GM23338 (cell line): ENCODE measurements at places on chromosomes 2 and 18. TPM values are rescaled to one million over a fixed set of nuclear protein-coding genes. Genes with fewer than 3 reads are reported as not detected.

GRCh38 chr2:42192652-42193566 is 23.8 kb downstream of the EML4 start:
- no peak for DNase-seq

EN1 gene
- 0.24 TPM in 1 of 2 replicates, not detected in the other for total RNA-seq

- no peak for DNase-seq
These were observed 22.2 kb downstream of the NFE2L2 start for GRCh38 chr2:177242121-177242987.

BOLL gene
- 0.04 TPM in 1 of 2 replicates, not detected in the other for total RNA-seq

DNA sequence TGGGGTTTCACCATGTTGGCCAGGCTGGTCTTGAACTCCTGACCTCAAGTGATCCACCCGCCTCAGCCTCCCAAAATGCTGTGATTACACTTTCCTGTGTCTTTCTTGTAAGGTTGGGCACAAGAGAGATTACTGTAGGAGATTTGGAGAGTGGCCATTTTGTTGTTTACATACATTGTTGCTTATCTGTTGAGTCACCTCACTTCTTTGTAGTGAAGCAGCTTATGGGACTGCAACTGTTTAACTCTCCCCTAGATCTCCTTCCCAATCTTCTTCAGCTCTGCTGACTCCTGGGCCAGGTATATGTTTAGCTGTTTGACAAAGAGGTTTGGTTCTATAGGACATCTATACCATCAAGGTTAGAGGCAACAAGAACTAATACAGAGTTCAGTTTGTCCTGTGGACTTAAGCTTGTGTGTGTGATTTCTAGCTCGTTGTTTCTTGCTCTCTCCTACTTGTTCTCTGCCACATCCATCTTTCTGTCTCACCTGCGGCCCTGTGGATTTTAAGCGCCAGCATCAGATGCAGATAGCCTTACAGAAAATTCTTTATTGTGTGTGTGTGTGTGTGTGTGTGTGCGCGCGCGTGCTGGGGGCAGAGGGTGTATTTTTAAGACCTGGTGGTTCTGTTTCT is 95.4 kb downstream of the HAUS1 start:
- DNase-seq: peak; percentile 37

- no peak for DNase-seq
These were observed 30.4 kb downstream of the ANKRD44 start for GRCh38 chr2:197280015-197280702.

- DNase-seq: peak; percentile 83
These were observed 15.1 kb downstream of the ACTG2 start for GRCh38 chr2:73907840-73908452.

DNA sequence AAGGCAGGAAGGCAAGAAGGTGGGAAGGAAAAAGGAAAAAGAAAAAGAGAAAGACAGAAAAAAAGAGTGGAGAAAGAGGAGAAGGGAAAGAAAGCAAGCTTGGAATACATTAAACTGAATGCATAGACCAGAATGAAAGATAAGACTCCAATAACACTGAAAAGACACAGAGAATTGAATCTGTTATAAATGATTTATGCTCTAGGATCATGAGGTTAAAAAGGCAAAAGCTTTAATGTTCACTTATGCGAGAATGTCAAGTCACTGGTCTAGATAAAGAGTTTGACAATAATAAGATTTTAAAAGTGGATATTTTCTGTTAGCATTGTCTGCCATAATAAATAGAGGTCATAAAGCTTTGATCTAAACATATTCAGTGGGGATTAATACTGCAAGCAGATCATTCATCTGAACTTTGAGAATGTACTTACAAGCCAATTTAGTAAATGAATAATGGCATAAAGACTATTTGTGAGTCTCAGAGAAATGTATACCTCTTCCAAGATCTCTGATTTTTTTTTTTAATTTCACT is 1069.2 kb upstream of the SLC39A10 start:
- DNase-seq: no peak

DNA sequence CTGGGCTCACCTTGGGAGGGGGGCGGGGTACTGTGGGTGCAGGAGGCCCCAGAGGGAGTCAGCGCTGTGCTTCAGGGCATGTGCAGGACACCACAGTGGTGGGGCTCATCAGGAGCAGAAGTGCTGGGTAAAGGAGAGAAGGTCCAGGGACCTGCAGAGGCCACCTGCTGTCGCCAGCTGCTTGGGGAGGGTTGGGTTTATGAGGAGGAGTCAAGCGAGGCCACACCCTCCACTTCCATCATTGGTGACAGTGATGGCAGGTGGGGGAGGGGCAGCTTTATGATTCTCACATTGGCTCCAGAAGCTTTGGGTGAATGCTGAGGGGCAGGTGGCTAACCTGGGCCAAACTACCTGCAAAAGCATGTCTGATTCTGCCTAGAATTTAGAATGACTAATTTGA is 392.6 kb downstream of the HRH4 start:
- DNase-seq: peak; percentile 27

DNA sequence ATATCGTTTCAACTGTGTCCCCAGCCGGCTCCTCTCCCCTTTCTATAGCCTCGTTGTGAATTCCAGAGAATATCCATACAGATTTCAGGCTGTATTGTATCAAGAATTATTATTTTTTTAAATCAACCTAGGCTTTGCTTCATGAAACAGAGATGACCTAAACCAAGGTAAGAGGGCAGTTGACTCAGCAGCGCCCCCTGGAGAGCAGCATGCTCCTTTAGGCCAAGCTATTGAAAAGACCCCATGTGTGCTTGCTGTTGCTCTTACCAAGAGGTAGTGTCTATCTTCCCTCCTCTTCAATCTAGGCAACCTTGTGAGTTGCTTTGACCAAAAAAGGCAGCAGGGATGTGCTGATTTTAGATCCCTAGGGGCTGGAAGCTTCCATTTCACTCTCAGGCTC is 426.7 kb upstream of the SMIM21 start:
- peak; percentile 71 for DNase-seq

DNA sequence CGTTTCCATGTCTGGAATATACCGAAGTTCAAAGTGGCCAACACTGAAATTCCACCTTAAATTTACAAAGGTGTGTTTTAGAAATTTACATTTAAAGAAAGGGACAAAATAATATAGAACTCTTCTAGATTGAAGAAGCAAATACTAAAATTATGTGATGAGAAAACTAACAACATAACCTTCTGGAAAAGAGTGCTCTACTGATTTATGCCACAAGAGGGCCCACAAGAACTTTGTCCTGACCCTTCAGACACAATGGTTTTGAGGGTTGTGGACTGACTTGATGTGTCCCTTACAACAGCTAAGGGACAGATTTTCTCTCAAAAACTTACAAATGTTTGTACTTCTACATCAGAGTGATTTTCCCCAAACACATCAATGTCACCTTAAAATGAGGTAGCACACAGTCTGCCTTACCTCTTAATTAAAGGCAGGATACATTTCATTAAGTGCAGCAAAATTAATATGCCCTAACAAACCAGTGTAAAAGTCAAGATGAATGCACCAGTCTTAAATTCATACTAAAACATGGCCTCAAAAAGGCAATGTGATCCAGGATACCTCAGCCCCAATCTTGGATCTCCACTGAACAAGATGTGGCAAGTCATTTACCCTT is 36.2 kb downstream of the EIF2AK3 start:
- DNase-seq: peak; percentile 84

DNA sequence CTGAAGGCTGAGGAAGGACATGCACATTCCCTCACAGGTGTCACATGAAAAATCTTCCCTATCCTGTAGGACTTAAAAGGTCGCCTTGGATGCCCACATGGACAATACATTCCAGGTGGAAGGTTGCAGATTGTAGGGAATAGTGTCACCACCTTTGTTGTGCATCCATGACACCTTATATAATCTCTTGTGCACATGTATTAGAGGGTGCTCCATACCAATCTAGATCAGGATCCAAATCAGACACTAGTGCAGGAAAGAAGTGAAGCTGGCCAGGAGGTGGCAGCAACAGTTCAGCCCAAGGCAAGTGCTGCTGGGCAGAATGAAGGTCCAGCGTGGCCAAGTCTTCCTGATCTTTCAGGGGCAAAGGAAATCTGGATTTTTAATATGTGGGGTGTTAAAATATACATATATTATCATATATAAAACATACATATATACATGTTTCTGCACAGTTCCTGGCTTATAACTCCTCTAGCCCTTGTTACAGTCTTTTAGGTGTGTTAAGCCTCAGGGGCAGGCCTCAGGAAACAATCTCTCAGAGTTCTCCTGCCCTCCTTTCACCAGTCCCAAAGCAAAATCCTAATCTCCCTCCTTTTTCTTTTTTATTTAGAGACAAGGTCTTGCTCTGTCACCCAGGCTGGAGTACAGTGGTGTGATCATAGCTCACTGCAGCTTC is 16.6 kb downstream of the NIF3L1 start:
- DNase-seq: peak; percentile 79

- no peak for DNase-seq
These were observed 156.7 kb downstream of the EXOC6B start for GRCh38 chr2:72669121-72669520.

DNA sequence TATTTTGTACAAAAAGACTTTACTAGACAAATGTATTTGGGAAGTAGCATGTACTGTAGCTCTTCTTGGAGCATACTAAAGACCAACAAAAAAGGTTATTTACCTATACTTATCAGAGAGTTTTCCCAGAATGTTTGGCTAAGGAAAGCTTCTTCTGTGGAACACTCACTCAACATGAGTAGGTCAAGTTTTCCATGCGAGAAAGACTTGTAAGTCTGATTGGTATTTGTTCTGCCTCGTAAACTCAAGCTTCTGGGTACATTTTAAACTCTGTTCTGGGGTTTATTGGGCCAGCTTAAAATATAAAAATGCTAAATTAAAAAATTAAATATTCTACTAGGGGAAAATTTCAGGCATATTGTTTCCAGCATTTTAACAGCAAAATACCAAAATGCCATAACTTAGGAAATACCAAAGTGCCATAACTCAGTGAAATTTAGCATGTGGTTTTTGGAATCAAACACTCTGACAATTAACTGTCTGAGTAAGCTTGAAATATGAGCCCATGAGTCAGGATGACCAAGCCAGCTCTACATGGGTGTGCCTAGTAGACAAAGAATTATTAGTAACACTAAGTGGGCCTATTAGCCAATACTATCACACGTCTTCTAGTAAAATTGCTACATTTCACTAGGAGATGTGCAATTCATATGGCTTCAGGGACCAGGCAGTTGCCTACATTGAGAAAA is 47.3 kb upstream of the SERPINE2 start:
- DNase-seq: no peak

DNA sequence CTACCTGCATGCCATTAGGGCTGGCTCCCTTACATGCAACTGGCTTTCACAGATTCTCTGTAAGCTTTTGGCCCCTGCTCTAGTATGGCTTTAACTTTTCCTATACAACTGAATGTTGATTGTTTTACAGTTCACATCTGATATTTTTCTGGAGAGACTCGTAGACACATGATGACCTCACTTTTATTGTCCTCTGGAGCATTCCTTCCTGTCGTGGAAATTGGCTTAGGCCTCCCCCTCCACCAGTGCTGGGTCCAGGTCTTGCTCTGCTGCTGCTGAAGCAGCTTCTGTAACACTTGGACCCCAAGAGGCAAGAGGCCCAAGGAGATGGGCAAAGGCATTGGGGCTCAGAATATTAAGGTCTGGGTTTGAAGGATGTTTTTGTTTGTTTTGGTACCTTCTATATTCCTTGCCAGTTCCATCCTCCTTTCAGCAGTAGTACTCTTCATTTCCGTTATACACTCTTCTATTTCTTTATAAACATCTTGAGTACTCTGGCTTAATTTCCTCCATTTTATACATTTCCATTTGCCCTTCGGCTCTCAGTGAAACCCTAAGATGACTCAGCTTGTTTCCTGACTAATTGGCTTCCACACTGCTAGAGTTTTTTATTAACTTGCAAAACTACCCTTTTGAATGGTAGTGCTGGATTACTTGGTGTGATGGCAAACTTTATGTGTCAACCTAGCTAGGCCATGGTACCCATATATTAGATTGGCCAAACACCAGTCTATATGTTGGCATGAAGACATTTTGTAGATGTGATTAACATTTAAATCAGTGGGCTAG is 219.8 kb downstream of the CDCA7 start:
- no peak for DNase-seq

SNTG2 gene
- total RNA-seq: 56.0 and 60.4 TPM in 2 replicates

BZW1 gene
- 265 and 323 TPM in 2 replicates for total RNA-seq

MTIF2 gene
- 38.9 and 39.0 TPM in 2 replicates for total RNA-seq

GRCh38 chr2:75495862-75496261 is 64.9 kb downstream of the EVA1A start:
- DNase-seq: no peak

TRIM43 gene
- total RNA-seq: 0.23 and 0.59 TPM in 2 replicates

GRCh38 chr2:142190805-142191204 is 60.0 kb upstream of the LRP1B start:
- peak; percentile 5 for DNase-seq

DNA sequence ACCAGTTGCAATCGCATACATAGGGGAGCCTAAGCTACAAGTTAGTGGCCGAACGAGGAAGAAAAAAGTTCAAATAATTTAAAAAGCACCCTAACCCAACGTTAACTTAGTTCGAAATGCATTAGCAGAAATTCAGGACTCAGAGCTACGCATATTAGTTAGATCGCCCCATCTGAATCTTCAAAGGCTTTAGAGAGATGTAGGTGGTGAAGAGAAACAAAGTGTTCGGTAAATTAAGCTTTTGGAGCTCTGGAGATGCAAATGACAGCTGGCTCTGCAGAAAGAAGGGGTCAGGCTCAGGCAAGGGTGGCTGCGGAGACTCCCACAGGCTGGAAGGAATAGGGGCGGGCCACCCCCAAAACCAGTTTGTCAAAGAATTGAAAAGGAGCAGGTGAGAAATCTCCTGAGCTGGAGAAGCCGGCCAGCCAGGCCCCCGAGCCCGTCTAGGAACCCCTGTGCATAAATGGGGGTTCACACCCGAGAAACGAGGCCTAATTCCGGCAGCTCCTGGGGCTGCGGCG is 621 bp downstream of the TXNL1 start:
- DNase-seq: peak; percentile 49
